Mucosa of gallbladder (tissue), 1 donor: ENCODE measurements at places on chromosomes 7 and 10. TPM values are rescaled to one million over a fixed set of nuclear protein-coding genes. Genes with fewer than 3 reads are reported as not detected.

KIF11 gene
- total RNA-seq, result 1.8 TPM

LBX1 gene
- not detected for total RNA-seq

STN1 gene
- 29.2 TPM for total RNA-seq

DNA sequence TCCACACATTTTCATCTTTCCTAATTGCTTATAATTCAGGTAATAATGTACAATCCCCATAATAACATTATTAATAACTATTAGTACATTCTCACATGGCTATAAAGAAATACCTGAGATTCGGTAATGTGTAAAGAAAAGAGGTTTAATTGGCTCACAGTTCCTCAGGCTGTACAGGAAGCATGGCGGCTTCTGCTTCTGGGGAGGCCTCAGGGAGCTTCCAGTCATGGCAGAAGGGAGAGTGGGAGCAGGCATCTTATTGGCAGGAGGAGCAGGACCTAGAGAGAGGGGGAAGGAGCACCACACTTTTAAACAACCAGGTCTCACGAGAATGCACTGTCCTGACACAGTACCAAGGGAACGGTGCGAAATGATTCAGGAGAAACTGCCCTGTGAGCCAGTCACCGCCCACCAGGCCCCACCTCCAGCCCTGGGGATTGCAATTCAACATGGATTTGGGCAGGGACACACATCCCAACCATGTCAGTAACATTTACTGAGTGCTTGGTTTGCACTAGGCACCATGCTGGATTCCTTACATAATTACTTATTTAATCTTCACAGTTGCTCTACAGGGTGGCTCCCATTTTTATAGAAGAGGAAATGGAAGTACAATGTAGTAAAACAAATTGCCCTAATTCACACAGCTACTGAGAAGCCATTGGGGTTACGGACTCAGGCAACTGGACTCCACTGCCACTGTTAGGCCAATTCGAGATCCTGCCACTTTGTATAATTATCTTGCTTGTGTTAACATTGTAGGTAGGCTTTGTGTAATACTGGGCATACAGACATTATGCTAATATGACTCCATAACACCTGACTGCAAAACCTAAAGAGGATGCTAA lies 8.7 kb upstream of the ESYT2 start:
- no peak for DNase-seq

- DNase-seq, result no peak
These were observed 139.0 kb upstream of the MKLN1 start for GRCh38 chr7:131188367-131189339.

- DNase-seq, result no peak
These were observed 210.8 kb downstream of the DIP2C start for GRCh38 chr10:478471-479245.

GRCh38 chr10:33189363-33189762 lies 145.1 kb downstream of the NRP1 start:
- DNase-seq, result no peak

- no peak for DNase-seq
These were observed 156.1 kb upstream of the TRIM24 start for GRCh38 chr7:138304071-138304320.

DNA sequence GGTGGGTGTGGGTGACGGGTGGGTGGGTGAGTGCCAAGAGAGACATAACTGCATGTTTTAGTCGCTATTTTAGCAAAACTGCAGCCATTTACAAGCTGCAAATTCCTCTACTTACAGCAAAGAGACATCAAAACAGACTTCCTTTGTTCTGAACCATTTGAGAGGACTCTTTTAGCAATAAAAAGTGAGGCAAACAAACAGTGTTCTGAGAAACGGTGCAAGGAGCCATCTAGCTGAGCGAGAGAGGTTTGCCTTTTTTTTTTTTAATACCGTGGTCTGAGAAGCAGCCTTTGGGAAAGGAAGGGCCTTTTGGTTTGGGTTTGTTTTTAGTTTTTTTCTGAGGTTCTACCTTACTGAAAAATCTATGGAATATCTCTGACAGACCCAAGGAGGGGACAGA lies 62.9 kb downstream of the SCRN1 start:
- DNase-seq, result no peak

DNA sequence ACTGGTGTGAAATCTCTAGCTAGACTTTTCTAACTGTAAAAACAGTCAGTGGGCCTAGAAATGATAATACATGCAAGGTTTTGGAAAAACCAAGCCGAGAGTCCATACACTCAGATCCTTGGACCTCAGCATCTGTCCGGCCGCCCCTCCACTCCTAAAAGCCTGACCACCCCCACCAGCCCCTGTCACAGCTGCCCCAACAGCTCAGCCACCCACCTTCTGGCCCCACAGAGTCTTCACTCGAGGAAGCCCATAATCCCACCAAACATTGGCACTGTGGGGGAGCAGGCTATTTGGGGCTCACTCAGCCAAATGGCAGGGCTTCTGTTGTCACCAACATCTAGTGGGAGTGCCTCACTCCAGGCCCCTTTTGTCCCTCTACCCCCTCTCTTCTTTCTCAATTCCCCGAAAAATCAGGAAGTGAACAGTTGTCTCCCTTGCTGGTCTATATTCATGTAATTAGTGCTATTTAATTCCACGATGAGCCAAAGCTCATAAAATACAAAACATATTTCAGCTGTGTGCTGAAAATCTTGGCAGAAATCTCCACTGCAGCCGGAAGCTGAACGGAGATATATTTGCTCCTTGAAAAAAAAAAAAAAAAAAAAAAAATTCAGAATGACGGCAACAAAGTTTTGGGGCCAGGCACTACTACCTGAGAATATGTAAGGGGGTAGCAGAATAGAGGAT lies 55.5 kb downstream of the PLXNA4 start:
- no peak for DNase-seq

GRCh38 chr10:72831696-72832409 lies 61.7 kb upstream of the OIT3 start:
- DNase-seq, result no peak

DNA sequence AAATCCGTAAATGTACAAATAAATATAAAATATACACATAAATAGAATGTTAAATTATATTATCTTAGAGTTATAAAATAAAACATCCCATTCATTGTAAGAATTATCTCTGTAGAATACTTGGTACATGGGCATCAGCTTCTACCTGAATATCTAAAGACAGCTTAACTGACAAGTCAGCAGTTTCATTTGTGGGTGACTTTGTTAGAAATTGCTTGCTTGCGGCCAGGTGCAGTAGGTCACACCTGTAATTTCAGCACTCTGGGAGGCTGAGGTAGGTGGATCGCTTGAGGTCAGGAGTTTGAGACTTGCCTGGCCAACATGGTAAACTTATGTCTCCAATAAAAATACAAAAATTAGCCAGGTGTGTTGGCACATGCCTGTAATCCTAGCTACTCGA lies 14.6 kb downstream of the PCGF6 start:
- DNase-seq, result no peak

DNA sequence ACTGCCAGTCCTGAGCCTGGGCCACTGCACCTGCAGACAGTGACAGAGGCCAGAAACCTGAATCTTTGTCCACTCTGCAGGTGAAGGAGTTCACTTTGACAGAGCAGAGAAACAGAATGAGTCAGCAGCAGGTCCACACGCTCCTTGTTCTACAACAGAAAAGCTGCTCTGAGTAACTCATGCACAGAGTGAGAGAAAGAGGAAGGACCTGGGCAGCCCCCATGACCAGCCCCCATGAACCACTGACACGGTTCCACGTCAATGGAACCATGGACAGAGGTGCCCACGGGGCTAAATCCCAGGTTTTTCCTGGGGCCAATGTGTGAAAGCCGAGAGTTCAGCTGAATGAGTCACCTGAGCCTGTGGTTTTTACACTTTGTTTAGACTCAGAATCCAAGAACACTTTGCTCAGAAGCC lies 40.8 kb upstream of the CTBP2 start:
- no peak for DNase-seq
